MG63 (cell line): ENCODE measurements at places on chromosomes 4 and X. TPM values are rescaled to one million over a fixed set of nuclear protein-coding genes. Genes with fewer than 3 reads are reported as not detected.

DNA sequence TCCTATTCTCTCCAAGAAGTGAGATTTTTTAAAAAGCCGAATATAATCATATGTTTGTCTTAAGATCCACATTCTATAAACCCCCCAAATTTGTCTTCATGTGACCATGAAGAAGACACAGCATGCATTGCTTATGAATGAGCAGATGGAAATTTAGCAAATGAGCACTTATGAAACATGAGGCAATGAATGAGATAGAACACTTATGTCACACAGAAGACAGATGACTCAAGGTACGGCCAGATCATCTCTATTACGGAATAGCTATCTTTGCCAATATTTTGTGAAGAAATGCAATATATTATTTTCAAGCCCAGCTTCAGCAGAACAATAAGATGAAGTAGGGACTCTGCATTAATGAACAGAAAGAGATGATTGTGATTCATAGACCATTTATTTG lies 21.4 kb downstream of the PHEX start:
- DNase-seq: no peak

DNA sequence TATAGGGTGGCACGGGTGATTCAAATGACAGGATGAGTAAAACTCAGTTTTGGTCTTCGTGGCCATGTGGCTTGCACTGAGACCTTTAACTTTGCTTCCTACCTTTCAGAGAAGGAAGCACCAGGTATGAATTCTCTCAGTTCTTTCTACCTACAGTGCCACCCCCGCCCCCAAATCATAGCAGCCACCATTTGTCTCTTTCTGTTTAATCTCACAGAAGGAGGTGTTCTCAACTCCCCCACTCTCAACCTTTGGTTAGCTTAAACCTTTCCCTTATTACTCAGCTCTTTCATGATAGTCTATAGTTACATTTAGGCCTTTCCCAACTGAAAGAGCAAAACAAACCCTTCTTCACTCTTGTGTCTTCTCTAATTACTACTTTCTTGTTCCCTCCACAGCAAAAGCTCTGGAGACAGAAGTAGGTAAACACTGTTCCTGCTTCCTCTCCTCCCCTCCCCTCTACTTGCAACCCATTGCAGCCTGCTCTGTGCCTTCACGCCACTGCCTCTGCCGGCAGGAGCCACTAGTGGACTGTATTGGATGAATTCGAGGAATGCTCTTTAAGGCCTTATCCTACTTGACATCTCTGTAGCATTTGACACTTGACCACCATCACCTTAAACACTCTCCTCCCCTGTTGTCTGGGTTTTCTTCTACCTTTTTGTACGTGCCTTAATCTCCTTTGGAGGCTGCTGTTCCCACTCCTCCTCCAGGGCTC lies 123.7 kb downstream of the AFF1 start:
- no peak for DNase-seq

DNA sequence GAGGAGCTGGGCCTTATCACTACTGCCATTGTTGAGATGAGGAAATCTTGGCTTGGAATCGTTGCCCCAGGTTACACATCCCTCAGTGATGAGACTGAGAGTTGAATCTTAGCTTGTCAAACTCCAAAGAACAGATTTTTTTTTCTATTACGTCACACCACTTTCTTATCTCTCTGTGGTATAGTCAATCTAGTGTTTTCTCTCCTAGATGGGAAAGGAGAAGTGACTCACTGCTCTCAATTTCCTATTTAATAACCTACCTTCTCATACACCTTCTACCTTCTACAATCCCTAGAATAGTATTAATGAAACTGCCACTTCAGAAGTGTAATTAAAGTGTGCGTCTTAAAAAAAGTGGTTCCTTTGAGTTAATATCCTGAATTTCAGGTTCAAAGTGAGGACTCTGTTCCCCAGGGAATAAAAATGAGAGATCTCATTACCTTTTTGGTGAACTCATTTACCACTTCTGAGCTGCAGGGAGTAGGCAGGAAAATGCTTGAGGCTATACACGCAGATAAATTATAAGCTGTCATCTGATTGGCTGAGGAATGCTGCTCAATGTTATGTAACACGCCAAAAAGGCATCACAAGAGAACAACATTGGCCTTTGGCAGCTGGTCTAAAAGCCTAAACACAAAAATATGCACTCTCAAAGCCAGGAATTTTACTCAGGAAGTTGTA lies 59.3 kb downstream of the MAD2L1 start:
- DNase-seq: peak; percentile 61

GRCh38 chr4:7642741-7643458 lies 208.2 kb upstream of the PSAPL1 start:
- no peak for DNase-seq

GRCh38 chr4:4384837-4385236 lies 2.1 kb upstream of the NSG1 start:
- DNase-seq: no peak

- peak; percentile 17 for DNase-seq
Measured at GRCh38 chrX:52359614-52360232, 9.1 kb upstream of the XAGE2 start.

HTN1 gene
- not detected in 2 replicates for total RNA-seq

NXF2B gene
- not detected in 2 replicates for total RNA-seq

NKRF gene
- total RNA-seq: 7.4 and 10.1 TPM in 2 replicates
